Left lobe of liver (tissue), 2 donors: ENCODE measurements at places on chromosomes 4 and X. TPM values are rescaled to one million over a fixed set of nuclear protein-coding genes. Genes with fewer than 3 reads are reported as not detected.

DNA sequence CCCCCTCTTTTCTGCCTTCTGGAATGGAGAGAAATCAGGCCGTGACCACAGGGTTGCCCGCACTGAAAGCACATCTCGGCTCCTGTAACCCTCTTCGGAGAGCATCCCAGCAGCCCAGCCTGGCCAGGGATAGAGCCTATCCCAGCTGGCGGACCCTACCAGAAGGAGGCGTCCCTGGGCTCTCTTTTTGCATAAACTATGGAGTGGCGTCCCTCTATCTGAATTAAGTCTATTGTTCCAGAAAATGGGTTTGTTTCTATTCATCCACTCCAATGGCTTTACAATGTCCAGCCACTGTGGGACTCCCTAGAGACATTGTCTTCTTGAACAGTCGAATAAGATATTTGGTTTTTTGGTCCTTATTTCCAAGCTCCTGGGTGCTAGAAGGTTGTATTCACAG, 689 bp upstream of the NHSL2 start:
- DNase-seq = no peak

GRCh38 chr4:185734214-185734613, 77.8 kb downstream of the SORBS2 start:
- no peak for DNase-seq

- DNase-seq = no peak
Observed at GRCh38 chr4:42768125-42768748, 111.3 kb upstream of the ATP8A1 start.

DNA sequence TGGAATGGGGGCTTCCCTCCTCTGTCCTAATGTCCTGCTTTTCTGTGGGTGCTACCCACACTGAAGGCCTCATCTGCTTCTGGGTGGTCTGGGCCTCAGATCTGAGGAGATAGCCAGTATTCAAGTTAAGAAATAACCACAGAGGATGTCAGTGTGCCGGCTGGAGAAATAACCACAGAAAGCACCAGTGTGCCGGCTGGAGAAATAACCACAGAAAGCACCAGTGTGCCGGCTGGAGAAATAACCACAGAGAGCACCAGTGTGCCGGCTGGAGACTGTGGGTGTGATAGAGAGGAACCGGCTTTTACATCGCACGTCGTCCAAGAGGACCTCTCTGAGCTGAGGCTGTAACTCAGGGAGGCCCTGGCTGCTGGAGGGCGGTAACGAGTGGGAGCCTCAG, 65.7 kb upstream of the PSAPL1 start:
- no peak for DNase-seq

GRCh38 chrX:129534816-129535578, 5.1 kb upstream of the OCRL start:
- no peak for DNase-seq

DNA sequence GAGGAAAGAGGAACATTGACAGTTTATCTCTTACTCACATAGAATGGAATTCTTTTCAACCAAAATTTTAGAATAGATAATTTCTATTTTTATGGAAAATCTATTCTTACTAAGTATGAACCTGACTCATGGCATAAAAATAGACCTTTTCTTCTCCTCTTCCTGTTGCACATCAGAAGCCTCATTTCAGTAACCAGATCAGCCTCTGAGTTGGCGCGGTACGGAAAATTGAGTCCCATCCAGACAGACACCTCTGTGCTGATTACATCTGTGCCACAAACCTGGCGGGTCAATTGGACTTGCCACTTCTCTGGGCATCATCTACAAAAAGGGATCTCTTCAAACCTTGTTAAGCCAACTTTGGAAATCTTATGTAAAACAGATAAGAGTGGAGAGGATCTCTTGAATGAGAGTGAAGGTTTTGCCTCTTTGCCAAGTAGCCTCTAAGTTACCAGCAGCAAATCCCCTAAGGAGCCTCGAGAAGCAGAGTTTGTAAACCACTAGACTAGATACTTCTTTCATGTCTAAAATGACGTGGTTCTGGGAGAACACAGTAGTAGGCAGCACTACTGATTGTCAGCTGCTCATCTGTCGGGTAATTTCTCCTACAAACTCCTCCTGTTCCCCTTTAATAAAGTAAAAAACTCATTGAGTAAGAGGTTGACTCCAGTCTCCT, 37.4 kb downstream of the TENM3 start:
- no peak for DNase-seq

The KIT gene
- 0.23 TPM for total RNA-seq

DNA sequence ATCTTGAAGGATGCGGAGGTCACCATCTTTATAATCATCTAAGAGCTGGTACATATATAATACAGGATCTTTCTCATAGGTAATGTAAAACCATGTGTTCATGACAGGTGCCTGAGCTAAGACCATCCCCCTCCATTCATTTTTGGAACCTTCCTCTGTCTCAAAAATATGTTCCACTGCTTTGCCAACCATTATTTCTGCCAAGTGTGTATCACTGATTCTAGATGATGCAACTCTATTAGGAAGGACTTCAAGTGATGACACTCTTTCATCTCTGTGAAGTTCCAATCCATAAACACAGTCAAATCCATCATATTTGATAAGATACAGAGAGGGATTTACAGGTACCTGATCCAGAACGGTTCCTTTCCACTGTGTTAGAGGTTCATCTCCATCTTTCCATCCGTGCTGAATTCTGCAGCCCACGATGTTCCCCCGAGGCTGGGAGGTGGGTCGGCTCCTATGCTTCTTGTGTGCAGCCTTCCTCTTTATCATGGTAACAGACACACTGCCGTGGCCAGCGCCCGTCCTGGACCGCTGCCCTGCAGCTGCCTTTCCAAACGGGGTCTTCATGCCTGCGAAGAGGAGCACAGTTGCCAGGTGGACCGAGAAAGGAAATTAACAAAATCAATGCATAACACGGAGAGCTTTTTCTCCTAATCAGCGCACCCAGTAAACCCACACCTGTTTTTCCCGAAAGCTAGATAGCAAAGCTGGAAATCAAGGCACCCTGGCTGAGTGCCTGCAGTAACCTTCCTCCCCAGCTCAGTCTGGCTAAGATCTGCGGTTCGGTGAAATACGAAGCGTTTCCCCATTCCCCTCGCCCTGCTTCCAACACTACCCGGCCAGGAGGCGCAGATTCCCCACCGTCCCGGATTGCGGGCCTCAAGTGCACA, 718 bp downstream of the SPIN3 start:
- DNase-seq = no peak

DNA sequence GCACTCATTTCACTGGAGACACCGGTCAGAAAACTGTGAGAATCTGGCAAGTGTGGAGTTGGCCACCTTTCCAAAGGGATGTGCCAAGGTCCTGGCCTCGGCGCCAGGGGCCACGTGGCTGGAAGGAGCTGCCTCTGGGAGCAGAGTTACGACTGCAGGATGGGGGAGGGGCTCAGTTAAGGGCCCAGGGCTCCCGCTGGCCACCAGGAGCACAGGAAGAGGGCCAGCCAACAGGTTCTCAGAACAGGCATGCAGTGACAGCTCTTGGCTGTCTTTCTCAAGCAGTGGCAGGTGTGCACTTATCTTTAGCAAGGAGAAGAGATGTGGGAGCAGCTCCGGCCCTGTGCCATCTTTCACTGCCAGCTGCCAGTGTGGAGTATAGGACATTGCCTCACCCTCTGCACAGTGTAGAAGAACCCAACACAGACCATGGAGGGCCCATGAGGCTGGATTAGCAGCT, 115.9 kb upstream of the RBPJ start:
- DNase-seq = peak; percentile 82

GRCh38 chrX:46117234-46117633, 428.0 kb downstream of the ZNF674 start:
- no peak for DNase-seq

The DGAT2L6 gene
- total RNA-seq = not detected

The MTCP1 gene
- 15.2 TPM for total RNA-seq

The PASD1 gene
- not detected for total RNA-seq
